ENCODE measurements at places on chromosomes 3 and 15.

DNA sequence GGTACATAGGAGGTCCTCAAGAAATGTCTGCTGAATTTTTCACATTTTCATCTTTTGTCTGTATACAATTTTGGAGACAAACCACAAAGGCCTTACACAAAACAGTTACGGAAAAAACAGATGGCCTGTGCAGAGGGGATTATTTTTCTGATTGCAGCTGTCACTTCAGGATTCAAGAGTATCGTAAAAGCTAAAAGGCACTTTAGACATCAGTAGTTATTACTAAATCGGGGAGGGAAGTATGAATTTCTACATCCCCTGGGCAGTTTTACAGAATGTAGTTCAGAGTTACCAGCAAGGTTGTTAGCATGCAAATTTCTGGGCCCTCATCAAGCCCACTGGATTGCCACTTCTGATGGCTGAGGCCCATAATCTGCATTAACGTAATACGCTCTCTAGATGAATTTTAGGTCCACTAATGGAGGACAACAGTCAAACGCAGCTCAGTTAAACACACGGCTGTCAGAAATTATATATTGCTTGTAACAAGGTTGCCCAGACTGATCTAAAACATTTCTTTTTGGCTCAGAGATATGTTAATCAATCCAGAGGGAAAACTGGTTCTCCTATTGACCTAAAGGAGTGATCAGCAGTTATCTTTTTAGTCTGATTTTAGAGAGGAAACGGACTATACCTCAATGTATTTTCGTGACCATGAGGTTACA is 1.1 kb downstream of the RIOX2 start:
- DNase-seq, result no peak

DNA sequence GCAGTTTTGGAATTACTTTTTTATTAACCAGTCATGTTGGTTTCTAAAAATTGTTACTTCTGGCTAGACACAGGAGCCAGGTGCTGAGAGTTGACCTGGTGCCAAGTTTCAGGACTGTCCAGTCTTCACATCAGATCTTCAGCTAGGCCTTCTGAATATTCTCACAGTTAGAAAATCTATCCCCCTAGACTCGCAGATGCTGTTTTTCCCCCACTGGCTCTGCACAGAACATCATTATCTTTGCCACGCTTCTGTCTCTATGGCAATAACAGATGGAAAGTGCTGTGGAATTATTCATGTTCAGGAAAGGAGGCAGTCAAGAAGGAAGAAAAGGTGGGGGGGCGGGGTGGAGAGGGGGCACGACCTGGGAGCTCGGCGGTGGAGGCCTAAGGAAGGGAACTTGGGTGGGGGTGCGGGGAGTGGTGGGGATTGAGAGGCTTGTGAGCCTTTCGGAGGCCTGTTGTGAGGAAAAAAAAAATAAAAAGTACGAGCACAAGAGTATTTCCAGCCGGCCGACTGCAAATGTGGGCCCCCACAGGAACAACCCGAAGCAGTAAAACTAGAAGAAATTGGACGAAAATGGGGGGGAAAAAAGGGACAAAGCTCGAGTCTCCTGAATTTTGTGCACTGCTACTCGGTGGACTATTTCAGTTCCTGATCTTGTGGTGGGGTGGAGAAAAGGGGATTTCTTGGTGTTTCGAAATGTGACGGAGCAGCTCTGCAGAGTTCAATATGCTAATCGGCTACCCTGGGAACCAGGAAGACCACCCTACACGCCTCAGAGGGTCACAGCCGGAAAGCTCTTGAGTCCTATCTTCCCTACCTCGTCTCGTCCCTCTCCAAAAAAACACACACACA is 1.5 kb upstream of the SKIL start:
- DNase-seq, result no peak

GRCh38 chr3:38581774-38582173 is 67.7 kb downstream of the SCN5A start:
- DNase-seq, result no peak

DNA sequence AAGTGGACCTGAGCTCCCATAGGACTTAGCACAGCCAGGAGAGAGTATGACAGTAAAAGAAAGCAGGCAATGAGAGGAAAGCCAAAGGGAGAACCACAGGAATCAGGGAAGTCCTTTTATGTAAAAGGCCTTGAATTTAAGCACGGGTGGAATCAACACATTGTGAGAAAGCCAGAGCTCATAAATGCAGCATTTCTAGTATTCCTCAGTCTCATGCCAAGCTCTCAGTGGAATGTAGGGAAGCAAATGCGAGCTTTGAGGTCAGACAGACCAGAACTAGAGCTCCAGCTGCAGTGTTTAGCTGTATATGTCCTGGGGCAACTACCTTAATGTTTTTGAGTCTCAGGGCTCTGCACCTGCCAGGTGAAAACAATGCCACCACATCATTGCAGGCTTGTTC is 132.1 kb upstream of the TRIM42 start:
- no peak for DNase-seq

DNA sequence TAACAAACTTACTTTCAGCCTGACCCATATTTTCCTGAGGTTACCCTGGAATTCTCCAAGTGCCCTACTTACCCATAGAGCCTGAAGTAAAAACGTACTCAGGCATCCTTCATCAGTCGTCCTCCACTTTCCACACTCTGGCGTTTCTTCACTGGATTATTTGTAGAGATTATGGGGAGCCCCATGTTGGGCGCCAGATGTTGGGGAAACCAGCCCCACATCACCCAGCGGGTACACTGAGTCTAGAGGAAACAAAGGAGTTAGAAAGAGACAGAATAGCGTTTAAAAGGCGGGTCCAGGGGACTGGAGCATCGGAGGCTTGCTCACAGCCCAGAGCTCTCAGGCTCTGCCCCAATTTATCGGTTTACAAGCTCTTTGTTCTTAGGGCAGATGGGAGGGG is 9.7 kb upstream of the SLC28A2 start:
- no peak for DNase-seq

DNA sequence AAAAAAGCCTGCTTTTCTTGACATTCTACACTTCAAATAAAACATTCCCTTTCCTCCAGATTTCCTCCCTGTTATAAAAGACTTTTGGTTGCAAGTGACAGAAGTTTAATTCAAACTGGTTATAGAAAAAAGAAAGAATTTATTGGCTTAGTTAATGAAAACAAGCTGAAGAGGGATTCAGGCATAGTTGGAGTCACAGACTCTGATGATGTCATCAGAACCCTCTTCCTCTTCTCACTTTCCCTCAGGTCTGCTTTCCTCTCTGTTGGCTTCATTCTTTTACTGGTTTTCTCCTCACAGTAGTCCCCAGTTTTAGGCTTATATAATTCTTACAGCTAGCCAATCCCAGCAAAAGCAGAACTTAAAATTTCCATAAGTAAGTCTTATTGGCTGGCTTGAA is 32.0 kb upstream of the MBNL1 start:
- no peak for DNase-seq

GRCh38 chr15:57134071-57134605 is 215.7 kb downstream of the TCF12 start:
- DNase-seq, result no peak

DNA sequence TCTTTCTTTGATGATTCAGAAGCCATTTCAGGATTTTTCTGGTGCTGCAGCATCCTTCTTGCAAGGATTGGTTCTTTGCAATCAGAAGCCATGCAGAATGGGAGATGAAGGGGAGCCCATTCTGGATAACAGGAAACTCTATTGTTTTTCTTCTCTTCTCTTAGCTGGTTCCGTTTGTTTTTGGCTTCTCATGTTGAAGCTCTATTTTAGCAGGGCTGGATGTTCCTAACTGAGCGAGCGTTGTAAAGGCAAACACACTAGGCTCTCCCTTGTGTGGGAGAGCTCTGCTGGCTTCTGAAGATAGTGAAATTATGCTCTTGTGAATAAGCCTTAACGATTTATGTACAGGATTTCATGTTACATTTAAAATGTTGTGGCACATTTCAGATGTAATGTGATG is 8.3 kb downstream of the CACNA1D start:
- no peak for DNase-seq

- no peak for DNase-seq
Observed at GRCh38 chr15:31352911-31353811, 26.5 kb downstream of the KLF13 start.

DNA sequence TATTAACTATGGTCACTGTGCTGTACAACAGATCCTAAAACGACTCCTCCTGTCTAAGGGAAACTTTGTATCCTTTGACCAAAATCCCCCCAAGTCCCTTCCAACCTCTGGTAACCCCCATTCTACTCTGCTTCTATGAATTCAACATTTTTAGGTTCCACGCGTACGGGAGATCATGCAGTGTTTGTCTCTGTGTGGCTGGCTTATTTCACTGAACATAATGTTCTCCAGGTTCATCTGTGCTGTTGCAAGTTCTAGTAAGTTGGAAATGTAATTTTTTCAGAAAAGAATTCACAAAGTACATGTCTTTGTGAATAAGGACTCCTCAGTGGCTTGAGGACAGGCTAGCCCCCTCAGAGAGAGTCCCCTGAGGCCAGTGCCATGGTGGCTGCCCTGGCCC is 66.1 kb downstream of the ATP10A start:
- DNase-seq, result no peak

DNA sequence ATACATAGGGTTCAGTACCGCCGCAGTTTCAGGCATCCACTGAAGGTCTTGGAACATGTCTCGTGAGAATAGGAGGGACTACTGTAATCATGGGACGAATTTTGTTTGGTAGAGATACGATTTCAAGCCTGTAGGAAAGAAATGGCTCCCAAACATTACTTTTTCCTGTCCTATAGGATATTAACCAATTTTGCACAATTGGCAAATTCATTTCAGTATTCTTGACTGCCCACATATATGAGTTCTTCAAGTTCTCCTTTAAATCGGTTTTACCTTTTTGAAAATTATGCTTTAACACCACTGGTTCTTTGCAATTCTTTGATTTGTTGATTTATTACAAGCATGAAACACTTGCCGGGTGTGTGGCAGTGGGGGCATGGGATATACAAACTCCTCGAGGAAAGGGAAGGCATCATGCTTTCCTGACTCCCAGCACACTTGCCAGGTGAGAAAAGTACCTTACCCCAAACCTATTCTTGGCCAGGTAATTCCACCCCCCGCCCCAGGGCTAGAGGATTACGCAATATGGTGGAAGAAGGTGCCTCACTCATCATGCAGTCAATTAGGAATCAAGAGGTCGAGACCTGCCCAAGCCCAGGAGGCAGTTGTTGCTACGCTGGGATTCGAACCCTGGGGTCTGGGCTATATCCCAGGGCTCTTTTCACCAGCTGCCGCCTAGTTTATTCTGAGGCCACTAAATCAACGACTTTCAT is 584 bp upstream of the LARS2 start:
- no peak for DNase-seq
